Muscle of leg (tissue), 16 donors: ENCODE measurements at places on chromosomes 5 and 9. TPM values are rescaled to one million over a fixed set of nuclear protein-coding genes. Genes with fewer than 3 reads are reported as not detected.

- no peaks in the 10 kb centered on the region for H3K36me3 ChIP-seq
- H3K4me1 ChIP-seq: peaks cover 14% of the 10 kb centered on the region
- no peak for DNase-seq
- H3K27me3 ChIP-seq: no peaks in the 10 kb centered on the region
- no peak overlapping the region for H3K4me3 ChIP-seq
Observed at GRCh38 chr5:3220638-3221288, 374.9 kb upstream of the IRX1 start.

GRCh38 chr5:1666812-1667588 lies 132.6 kb downstream of the MRPL36 start:
- no peak overlapping the region for H3K27ac ChIP-seq
- H3K4me1 ChIP-seq: peaks cover 5% of the 10 kb centered on the region
- H3K36me3 ChIP-seq: no peaks in the 10 kb centered on the region
- no peak overlapping the region for H3K4me3 ChIP-seq
- DNase-seq: peak; percentile 36

DNA sequence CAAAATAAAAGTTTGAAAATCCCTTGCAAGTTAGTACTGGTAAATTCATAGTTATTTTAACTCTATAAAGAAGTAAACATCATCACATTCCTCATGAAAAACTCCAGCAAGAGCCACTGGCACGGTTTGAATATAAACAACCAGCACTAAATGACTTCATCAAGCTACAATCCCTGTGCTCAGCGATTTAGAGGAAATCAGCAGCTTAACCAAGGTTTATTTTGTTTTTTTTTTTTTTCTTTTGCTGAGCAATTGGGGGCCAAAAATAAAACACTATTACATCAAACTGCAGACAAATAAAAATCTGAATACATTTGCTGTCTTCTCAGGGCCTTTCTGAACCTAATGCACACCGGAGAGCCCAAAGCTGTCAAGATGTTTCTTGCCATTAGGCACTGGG lies 106.2 kb upstream of the SLC24A2 start:
- no peaks in the 10 kb centered on the region for H3K4me1 ChIP-seq
- peak; percentile 60 for DNase-seq
- H3K4me3 ChIP-seq: no peak overlapping the region
- no peaks in the 10 kb centered on the region for H3K27me3 ChIP-seq

DNA sequence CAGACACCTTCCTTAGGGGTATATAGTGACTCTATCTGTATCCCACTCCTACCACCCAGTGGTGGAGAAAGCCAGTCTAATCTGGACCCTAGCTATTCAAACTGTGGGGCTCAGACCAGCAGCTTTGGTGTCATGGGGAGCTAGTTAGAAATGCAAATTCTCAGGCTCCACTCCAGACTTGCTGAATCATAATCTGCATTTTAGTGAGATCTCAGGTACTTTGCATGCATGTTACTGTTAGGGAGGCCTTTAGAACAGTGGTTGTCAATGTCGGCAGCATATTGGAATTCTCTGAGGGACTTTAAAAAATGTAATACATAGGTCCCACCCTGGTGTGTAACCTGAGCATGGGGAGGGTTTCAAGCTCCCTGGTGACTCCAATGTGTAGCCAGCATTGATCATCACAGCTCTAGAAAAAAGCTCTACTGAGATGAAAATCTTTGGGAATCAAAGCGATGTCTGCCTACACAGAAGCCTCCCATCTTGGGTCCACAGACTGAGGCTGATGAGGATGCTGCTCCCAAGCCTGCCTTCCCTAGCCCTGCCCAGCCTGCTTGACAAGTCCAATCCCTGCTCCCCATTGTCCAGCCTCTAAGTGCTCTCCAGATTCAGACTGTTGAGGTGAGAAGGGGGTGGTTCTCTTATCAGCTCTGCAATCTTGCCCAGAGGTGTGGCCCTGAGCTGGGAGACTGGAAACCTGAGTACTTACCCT lies 11.9 kb upstream of the GM2A start:
- peaks cover 26% of the 10 kb centered on the region for H3K4me1 ChIP-seq
- no peaks in the 10 kb centered on the region for H3K36me3 ChIP-seq
- H3K27me3 ChIP-seq: peaks cover 3% of the 10 kb centered on the region
- no peak overlapping the region for H3K27ac ChIP-seq
- H3K4me3 ChIP-seq: no peak overlapping the region
- no peak for DNase-seq

DNA sequence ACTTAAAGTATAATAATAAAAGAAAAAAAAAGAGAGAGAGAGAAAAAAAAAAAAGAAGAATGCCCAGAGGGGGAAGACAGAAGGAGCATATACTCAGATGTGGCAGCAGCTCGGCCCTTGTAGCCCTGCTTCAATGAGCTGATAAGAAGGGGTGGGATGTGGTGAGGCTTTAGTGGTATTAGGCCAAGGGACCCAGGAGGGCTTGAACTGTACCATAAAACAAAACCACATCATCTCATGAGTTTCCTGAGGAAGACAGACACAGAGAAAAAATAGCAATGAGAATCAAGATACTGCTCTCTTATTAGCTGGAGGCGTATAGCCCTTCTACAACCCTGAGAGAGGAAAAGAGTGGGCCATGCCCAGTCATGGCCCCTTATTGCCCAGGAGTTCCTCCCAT lies 72.8 kb downstream of the SLC1A1 start:
- H3K27ac ChIP-seq: no peak overlapping the region
- no peaks in the 10 kb centered on the region for H3K4me1 ChIP-seq
- no peak overlapping the region for H3K4me3 ChIP-seq
- DNase-seq: no peak
- H3K36me3 ChIP-seq: no peaks in the 10 kb centered on the region
- peaks cover 2% of the 10 kb centered on the region for H3K27me3 ChIP-seq

DNA sequence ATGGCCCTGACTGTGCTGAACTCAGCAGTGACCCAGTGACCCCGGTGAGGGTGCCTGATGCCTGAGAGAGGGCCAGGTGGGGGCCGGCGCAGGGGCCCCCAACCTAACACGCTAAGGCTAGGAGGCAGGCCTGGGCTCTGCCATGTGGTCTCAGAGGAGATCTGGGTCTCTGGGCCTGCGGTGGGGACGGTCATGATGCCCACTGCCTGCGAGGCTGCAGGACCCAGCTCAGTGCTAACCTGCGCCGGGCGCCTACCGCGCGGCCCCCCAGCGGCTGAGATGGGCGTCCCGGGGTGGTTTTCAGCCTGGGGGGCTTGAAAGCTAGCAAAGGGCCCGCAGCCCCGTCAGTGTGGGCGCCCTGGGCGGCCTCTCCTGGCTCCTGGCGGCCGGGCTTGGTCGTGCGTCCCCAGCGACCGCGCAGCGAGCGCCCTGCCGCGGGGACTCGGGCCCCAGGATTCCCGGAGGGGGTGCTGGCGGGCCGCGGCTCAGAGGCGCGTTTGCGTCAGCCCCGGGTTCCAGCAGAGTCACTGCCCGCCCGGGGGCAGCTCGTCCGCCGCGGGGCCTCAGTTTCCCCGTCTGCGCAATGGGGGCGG lies 2.5 kb downstream of the EGFL7 start:
- H3K4me1 ChIP-seq: peaks cover 36% of the 10 kb centered on the region
- H3K27me3 ChIP-seq: peaks cover 4% of the 10 kb centered on the region
- peak overlapping the region; percentile 44 for H3K27ac ChIP-seq
- peaks cover 20% of the 10 kb centered on the region for H3K36me3 ChIP-seq

DNA sequence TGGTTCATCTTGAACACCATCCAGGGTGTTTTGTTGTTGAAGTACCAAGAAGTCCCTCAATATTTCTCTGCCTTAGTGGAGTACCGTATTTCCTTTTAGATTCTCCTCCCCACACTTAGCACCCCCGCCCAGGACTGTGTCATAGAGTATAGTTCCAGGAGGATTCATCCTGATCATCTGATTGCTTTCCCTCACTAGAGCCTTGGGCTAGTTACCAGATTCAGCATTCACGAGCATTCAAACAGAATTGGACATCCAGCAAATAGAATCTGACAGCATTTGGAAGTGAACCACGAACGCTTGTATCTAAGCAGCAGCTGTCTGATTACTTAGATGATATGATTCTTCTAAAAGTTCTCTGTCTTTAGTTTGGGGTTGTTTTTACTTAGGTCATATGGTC lies 248.1 kb upstream of the TAS2R1 start:
- peaks cover 10% of the 10 kb centered on the region for H3K4me1 ChIP-seq
- no peaks in the 10 kb centered on the region for H3K27me3 ChIP-seq
- DNase-seq: peak; percentile 94
- H3K4me3 ChIP-seq: no peak overlapping the region
- H3K27ac ChIP-seq: peak overlapping the region; percentile 18

DNA sequence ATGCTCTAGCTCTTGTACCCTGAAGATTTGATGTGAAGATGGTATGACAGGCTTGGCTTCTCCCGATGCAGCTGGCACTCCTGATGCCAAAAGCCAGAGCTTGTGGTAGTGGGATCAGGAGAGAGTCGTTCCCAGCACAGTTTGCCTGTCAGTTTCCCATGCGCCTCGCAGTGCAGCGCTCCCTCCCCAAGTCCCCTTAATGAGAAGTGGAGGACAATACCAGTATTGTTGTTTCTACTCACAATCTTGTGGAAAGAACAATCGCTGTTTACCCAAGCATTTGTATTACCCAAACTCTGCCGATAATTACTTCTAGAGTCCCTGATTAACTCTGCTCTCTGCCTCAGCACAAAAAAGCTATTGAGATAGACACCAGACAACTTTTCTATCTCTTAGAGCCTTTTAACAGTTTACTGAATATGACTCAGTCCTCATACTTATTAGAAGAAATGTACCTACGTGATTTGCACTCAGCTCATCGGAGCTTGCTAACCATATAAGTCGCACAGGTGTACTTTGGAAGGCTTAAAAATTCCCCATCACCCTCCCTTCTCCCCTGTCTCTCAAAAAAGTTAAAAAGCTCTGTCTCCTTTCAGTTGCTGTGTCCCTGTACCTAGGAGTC lies 283.2 kb upstream of the TMEM161B start:
- no peaks in the 10 kb centered on the region for H3K36me3 ChIP-seq
- H3K27ac ChIP-seq: no peak overlapping the region
- no peaks in the 10 kb centered on the region for H3K27me3 ChIP-seq
- peak; percentile 0 for DNase-seq
- no peak overlapping the region for H3K4me3 ChIP-seq

DNA sequence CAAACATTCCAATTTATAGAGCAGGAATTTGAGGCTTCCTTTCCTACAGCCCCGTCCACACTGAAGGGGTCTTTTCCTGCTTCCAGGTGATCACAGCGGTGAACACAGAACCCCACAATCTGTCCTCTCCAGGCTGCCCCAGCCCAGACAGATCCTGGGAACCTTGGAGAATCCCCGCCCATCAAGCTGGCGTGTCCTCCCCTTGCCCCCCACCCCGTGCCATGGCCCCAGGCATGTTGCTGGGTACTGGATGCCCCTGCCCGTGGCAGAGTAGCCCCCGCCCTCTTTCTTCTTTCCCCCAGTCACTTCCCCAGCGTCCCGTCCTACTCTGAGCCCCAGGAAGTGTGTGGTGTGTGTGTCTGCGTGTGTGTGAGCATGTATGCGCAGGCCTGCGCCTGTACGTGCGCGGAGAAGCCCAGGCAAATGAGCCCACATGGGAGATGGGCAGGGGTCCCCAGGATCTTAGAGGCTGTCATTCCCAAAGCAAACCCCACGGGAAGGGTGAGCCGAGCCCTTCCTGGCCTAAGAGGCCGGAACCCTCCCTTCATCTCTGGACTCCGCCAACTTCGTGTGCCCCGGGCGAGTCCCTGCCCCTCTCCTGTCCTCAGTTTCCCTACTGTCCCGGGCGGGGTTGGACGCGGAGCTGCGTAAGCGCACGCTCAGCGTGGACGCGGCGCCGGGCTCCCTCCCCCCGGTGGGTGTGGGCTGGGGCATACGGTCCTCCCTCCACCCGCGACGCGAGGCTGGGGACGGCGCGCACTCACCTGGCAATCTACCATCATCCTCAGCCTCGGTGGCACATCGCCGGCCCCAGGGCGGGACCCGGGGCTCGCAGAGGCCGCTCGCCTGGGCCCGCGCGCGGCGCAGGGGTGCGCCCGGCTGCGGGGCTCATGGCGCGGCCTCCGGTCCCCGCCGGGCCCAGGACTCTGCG lies 15.2 kb downstream of the GBGT1 start:
- DNase-seq: peak; percentile 71
- peak overlapping the region; percentile 85 for H3K27ac ChIP-seq
- H3K4me1 ChIP-seq: peaks cover 43% of the 10 kb centered on the region
- H3K27me3 ChIP-seq: no peaks in the 10 kb centered on the region

GRCh38 chr5:61386045-61386800 lies 54.2 kb downstream of the ZSWIM6 start:
- H3K36me3 ChIP-seq: peaks cover 4% of the 10 kb centered on the region
- DNase-seq: peak; percentile 66
- H3K27me3 ChIP-seq: no peaks in the 10 kb centered on the region
- H3K4me3 ChIP-seq: no peak overlapping the region
- peak overlapping the region; percentile 16 for H3K27ac ChIP-seq

DNA sequence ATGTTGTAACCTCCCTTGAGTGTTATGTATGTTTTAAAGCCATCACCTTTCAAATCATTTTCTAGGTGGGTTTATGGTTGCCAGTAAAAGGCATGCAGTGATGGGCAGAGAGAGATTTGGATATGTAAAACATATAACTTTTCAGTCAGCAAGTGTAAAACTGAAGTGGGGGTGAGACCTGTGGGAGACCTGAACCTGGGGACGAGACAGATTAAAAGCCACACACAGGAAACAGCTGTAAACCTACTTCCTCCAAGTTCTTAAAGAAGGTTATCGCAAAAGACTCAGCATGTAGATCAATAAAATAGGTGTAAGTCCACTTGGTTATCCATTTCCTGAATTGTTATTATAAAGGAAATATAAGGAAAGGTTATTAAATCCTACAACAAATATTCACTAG lies 76.6 kb downstream of the YIPF5 start:
- no peak overlapping the region for H3K4me3 ChIP-seq
- no peaks in the 10 kb centered on the region for H3K36me3 ChIP-seq
- H3K4me1 ChIP-seq: peaks cover 10% of the 10 kb centered on the region
- no peaks in the 10 kb centered on the region for H3K27me3 ChIP-seq

- peaks cover 37% of the 10 kb centered on the region for H3K4me1 ChIP-seq
- no peak for DNase-seq
Observed at GRCh38 chr9:132237481-132237880, 75.6 kb downstream of the NTNG2 start.

- H3K27ac ChIP-seq: no peak overlapping the region
- no peaks in the 10 kb centered on the region for H3K4me1 ChIP-seq
- no peaks in the 10 kb centered on the region for H3K27me3 ChIP-seq
- no peak overlapping the region for H3K4me3 ChIP-seq
- DNase-seq: peak; percentile 61
- H3K36me3 ChIP-seq: no peaks in the 10 kb centered on the region
Observed at GRCh38 chr5:117691081-117691870, 1116.7 kb upstream of the SEMA6A start.

- H3K4me1 ChIP-seq: no peaks in the 10 kb centered on the region
- H3K27ac ChIP-seq: no peak overlapping the region
- no peak overlapping the region for H3K4me3 ChIP-seq
- H3K36me3 ChIP-seq: no peaks in the 10 kb centered on the region
- peak; percentile 80 for DNase-seq
Observed at GRCh38 chr9:10843151-10843550, 230.3 kb upstream of the PTPRD start.

GRCh38 chr5:172118891-172119290 lies 69.1 kb downstream of the STK10 start:
- no peaks in the 10 kb centered on the region for H3K27me3 ChIP-seq
- H3K36me3 ChIP-seq: peaks cover 19% of the 10 kb centered on the region
- DNase-seq: no peak
- H3K27ac ChIP-seq: no peak overlapping the region

- no peaks in the 10 kb centered on the region for H3K27me3 ChIP-seq
- no peak overlapping the region for H3K4me3 ChIP-seq
- H3K36me3 ChIP-seq: no peaks in the 10 kb centered on the region
Observed at GRCh38 chr5:127609011-127609410, 39.9 kb upstream of the CTXN3 start.

GRCh38 chr5:5880077-5880763 lies 457.7 kb downstream of the ICE1 start:
- DNase-seq: no peak
- no peaks in the 10 kb centered on the region for H3K27me3 ChIP-seq
- H3K4me3 ChIP-seq: no peak overlapping the region
- H3K27ac ChIP-seq: no peak overlapping the region
- no peaks in the 10 kb centered on the region for H3K4me1 ChIP-seq

Gene SPINK4
- total RNA-seq: 0.31 TPM

Gene ARHGEF39
- 1.4 TPM for total RNA-seq

Gene CNTNAP3
- total RNA-seq: 2.9 TPM

Gene CCDC183
- 0.84 TPM for total RNA-seq

Gene GPR150
- 0.09 TPM for total RNA-seq
